ENCODE measurements at places on chromosomes 5 and 9. TPM values are rescaled to one million over a fixed set of nuclear protein-coding genes. Genes with fewer than 3 reads are reported as not detected.

The CNTFR gene
- 2.8 TPM for total RNA-seq

The HRH2 gene
- 5.0 TPM for total RNA-seq

The ORM1 gene
- total RNA-seq = not detected

The SLC6A7 gene
- total RNA-seq = not detected

The C7 gene
- total RNA-seq = 195 TPM

DNA sequence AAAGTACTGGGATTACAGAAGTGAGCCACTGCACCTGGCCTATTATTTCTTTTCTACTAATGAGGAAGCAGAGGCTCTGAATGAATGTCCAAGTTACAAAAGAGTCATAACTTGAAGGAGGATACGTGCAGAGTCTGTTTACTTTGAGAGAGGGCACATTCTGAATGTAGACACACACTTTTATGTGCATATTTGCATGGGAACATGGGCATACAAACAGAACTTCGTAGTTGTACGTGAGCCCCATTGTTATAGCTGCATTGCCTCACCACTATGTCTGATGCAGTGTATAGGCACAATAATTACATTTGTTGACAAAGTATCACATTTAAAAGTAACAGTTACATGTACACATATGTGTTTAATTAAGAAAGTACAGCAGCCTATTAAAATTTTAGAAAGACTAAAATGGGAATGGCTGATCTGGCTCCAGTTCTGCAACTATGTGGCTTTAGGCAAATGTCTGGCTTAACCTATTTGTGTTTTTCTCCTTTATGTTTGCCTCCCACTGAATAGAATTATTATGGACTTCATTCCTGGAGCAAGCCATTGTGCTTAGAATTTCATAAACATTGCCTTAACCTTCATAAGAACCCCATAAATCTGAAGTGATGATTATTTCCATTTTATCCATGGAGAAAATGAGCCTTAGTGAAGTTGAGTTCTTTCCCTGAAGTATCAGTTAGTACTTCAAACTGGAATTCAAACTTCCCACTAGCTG lies 3.0 kb upstream of the DPYSL3 start:
- H3K4me1 ChIP-seq = peaks cover 6% of the 10 kb centered on the region
- no peak overlapping the region for H3K27ac ChIP-seq
- H3K36me3 ChIP-seq = no peaks in the 10 kb centered on the region
- no peak for DNase-seq
- H3K27me3 ChIP-seq = peaks cover 25% of the 10 kb centered on the region

- H3K4me1 ChIP-seq = peaks cover 27% of the 10 kb centered on the region
- H3K36me3 ChIP-seq = peaks cover 9% of the 10 kb centered on the region
- peak overlapping the region; percentile 77 for H3K4me3 ChIP-seq
- peak; percentile 12 for DNase-seq
Measured at GRCh38 chr5:177131352-177132135, 2.0 kb upstream of the NSD1 start.

- H3K36me3 ChIP-seq = peaks cover 41% of the 10 kb centered on the region
- no peaks in the 10 kb centered on the region for H3K27me3 ChIP-seq
- no peak overlapping the region for H3K4me3 ChIP-seq
- no peak for DNase-seq
- H3K27ac ChIP-seq = no peak overlapping the region
Measured at GRCh38 chr5:133952729-133953567, 15.5 kb downstream of the C5orf15 start.

DNA sequence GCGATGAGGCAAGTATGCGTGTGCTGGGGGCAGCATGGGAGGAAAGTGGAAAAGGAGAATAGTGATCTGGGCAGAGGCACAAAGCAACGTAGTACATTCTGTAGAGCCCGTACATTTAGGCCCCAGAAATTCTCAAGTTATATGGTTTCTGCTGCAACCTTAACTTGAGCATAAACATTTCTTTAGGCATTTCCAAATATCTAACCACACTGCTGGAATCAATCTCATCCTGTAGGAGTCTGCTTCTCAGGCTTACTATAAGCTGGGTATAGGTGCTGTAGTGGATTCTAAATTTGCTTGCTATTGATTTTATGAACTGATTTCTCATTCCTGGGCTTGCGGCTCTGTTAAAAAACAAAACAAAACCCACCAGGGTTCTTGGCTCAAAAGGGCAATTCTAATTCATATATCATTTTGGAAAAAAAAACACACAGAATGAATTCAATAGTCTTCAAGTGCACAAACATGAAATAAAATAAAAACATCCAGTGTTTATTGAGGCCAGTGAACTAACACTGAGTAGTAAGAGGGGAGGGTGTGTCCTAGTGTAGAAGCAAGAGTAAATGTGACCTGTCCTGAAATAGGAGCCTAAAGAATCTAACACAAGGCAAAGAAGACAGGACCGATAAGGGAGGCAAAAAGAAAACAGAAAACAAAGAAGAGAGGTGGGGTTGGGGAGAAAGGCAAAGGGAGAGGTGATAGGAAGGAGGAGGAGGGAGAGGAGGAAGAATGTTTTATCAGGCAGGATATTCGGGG lies 145.5 kb upstream of the LHFPL2 start:
- no peaks in the 10 kb centered on the region for H3K36me3 ChIP-seq
- H3K4me3 ChIP-seq = no peak overlapping the region
- no peaks in the 10 kb centered on the region for H3K4me1 ChIP-seq
- no peaks in the 10 kb centered on the region for H3K27me3 ChIP-seq
- DNase-seq = no peak

- H3K36me3 ChIP-seq = no peaks in the 10 kb centered on the region
- H3K27me3 ChIP-seq = no peaks in the 10 kb centered on the region
- no peaks in the 10 kb centered on the region for H3K4me1 ChIP-seq
- H3K4me3 ChIP-seq = no peak overlapping the region
- DNase-seq = no peak
- no peak overlapping the region for H3K27ac ChIP-seq
Measured at GRCh38 chr5:153797484-153797883, 241.2 kb downstream of the FAM114A2 start.

GRCh38 chr5:118988866-118989180 lies 476 bp upstream of the DTWD2 start:
- peaks cover 27% of the 10 kb centered on the region for H3K4me1 ChIP-seq
- no peak for DNase-seq

- no peak overlapping the region for H3K27ac ChIP-seq
- no peaks in the 10 kb centered on the region for H3K36me3 ChIP-seq
- H3K4me3 ChIP-seq = no peak overlapping the region
- H3K27me3 ChIP-seq = no peaks in the 10 kb centered on the region
Measured at GRCh38 chr5:73619606-73620333, 6.2 kb upstream of the ARHGEF28 start.

DNA sequence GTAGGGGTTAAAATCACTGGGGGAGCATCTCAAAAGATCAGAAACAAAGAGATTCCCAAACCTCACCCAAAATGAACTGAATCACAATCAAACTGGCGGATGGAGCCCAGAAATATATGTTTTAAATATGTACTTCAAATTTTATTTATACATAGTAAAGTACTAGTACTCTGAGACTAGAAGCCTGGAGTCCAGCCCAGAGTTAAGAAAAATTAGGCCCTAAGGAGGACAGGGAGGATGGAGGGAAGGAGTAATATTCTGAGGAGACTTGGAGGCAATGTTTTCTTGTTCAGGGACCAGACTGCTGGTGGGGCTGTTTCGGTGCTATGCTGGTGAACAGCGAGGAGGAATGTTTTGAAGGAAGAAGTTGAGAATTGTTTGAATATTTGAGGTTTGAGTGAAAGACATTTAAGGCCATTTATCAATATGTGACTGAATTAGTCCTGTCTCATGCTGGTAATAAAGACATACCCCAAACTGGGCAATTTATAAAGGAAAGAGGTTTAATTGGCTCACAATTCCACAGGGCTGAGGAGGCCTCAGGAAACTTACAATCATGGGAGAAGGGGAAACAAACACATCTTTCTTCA lies 552.4 kb upstream of the DAB2 start:
- no peaks in the 10 kb centered on the region for H3K27me3 ChIP-seq
- H3K4me1 ChIP-seq = no peaks in the 10 kb centered on the region
- no peak for DNase-seq

DNA sequence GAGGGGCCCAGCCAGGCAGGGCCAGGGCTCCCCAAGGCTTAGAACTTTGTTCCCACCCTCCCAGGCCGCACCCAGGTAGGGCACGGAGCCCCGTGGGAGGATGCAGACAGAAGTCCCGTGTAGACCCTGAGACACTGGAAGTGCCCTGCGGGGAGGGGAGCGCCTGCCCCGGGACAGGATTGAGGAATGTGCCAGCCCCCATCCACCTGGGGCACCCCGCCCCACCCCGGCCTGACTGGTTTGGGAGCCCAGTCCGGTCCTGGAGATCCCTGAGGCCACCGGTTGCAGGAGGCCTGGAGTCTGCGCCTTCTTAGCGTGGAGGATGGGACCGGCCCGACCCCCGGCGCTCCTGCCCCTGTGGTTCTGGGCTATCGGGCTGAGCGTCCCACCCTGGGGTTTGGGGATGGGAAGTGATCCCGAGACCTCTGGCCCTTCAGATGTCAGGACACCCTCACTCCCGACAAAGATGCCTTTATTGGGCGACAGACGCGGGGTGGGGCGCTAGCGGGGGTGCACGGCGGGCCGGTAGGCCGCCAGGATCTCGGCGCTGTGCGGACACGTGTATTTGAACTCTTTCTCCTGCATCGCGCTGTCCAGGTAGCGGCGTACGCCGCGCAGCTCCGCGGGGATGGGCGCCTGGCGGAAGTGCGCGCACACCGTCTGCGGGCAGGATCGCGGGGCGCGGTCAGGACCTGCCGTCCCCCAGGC lies 2.0 kb downstream of the CLIC3 start:
- H3K4me3 ChIP-seq = no peak overlapping the region
- no peak overlapping the region for H3K27ac ChIP-seq

DNA sequence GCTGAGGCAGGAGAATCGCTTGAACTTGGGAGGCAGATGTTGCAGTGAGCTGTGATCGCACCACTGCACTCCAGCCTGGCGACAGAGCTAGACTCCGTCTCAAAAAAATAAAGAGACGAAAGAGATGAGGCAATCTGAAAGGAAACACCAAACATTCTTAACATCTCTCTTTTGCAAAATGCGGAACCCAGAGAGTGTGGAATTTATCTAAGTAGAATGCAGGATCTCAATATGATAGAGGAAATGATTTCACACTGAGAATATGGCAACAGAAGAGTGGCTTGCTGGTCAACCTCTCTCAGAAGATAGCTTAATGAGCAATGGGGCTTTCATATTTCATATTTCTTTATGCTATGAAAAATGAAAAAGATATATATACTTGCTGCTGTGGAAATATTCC lies 33.4 kb upstream of the PCA3 start:
- no peaks in the 10 kb centered on the region for H3K36me3 ChIP-seq
- no peaks in the 10 kb centered on the region for H3K27me3 ChIP-seq
- DNase-seq = no peak
- H3K4me1 ChIP-seq = no peaks in the 10 kb centered on the region
- H3K4me3 ChIP-seq = no peak overlapping the region

DNA sequence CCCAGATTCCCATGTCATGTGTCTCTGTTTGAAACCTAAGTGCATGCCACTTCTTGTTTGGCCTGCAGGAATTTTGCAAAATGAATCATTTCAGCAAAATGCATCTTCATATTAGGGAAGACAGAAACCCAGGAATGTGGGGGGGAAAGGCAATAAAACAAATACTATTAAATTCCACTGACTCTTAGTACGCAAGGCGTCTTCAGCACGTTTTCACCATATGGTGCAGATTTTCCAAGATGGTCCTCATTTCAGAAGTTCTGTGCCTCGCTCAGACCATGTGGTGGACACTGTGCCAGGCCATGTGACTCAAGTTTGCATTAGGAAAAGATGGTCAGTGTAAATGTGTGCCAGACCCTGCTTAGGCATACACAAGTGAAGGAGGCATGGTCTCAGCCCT lies 184.0 kb downstream of the ACTL7B start:
- H3K27me3 ChIP-seq = no peaks in the 10 kb centered on the region
- no peak overlapping the region for H3K4me3 ChIP-seq
- H3K36me3 ChIP-seq = no peaks in the 10 kb centered on the region

- no peaks in the 10 kb centered on the region for H3K36me3 ChIP-seq
- H3K27ac ChIP-seq = no peak overlapping the region
- no peak for DNase-seq
- no peaks in the 10 kb centered on the region for H3K4me1 ChIP-seq
- no peak overlapping the region for H3K4me3 ChIP-seq
Measured at GRCh38 chr5:149239917-149240316, 31.7 kb upstream of the AFAP1L1 start.

DNA sequence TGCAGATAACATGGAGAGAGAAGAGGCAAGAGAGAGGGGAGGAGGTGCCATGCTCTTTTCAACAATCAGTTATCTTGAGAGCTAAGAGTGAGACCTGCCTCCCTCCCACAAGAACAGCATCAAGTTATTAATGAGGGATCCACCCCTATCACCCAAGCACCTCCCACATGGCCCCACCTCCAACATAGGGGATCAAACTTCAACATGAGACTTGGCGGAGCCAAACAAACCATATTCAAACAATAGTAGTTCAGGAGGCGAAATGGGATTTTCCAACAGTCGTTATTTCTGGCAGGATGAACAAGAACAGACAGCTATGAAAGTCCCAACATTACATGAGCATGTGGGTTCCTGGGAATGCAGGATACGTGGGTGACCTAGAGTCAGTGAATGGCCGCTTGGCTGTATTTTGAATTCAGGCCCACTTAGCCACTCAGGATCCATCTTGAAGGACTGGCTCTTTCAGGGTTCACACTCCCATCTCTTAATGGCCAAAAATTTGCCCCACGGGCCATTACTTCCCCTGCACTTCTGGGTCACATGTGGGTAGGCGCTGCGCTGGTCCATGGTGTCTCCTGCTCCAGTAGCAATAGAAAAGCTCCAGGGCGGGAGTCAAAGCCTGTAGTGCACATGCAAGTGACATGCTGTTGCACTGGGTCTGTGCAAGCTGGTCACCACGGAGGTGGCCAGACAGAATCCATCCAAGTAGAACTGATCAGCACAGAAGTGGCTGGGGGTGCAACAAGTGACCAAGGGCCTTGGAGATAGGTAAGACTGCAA lies 7.1 kb upstream of the FAF2 start:
- no peak overlapping the region for H3K4me3 ChIP-seq
- no peaks in the 10 kb centered on the region for H3K4me1 ChIP-seq
- no peak overlapping the region for H3K27ac ChIP-seq
- no peaks in the 10 kb centered on the region for H3K36me3 ChIP-seq
- H3K27me3 ChIP-seq = no peaks in the 10 kb centered on the region
